CD4-positive, alpha-beta T cell treated with Interleukin-2 at 100 ng/mL for 4 hours (primary cell): ENCODE measurements at places on chromosomes 4 and X.

DNA sequence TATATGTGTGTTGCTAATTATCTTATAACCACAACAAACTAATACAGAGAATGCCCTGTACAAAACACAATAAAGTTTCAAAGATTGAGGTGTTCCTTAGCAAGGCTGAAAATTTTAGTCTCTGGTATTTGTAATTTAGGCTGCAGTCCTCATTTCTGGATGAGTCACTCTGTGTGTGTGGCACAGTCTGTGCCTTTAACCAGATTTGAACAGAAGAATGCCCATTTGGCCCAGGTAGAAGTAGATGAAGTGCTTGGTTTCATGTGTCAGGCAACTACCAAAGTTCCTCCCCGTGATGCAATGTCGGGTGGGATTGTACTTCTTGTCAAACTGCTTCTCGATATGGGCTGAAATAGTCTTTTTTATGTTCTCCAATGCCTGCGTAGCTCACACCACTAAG lies 91.6 kb upstream of the H2AZ1 start:
- no peak for DNase-seq

DNA sequence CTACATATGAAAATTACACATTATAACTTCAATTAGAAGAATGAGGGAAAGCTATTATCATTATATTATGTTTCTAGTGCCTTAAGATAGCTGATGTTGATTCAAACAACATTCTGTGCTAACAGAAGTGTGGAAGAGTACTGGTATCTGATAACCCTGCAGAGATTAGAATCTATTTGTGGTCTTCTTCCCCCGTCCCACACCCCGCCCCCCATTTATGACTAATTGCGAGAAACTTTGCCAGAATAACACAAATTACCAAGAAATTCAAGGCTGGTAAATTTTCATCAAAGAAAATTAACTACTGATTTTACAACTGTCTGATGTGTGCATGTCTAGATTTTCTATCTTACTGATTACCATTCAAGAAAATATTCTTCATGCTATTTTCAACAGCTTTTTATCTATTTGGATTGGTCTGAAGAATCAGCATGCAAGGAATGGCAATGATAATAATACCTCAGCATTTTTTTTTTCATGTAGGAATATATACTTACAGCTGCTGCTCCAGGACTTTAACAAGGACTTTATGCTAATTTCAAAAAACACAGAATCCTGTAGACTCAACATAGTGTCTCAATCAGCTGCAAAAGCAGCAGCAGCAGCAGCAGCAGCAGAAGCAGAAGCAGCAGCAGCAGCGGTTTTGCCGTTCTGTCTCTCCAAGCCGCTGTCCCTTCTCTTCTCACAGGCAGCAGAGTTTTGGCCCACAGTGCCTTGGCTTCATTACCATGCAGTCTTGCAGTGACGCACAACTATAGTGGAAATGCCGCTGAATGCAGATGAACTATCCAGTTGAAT lies 126.7 kb downstream of the FRYL start:
- peak; percentile 80 for DNase-seq

- DNase-seq = no peak
Observed at GRCh38 chr4:85929961-85930665, 429.7 kb downstream of the MAPK10 start.

DNA sequence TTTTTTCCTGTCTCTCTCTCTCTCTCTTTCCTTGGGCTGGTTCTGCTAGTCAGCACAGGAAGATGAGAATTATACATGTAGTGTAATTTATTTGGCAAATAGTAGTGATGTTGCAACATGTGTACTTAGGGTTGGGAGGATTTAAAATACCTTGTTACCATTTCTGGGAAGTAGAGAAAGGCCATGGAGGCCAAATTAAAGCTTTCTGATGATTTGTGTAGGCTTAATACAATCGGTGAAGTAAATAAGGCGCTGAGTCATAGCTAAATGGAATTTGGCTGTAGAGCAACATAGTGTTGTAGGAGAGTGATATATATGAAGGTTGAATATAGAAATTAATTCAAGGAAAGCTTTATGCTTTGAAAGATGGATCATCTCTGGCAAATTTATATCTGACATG lies 295.3 kb downstream of the GRID2 start:
- DNase-seq = no peak

DNA sequence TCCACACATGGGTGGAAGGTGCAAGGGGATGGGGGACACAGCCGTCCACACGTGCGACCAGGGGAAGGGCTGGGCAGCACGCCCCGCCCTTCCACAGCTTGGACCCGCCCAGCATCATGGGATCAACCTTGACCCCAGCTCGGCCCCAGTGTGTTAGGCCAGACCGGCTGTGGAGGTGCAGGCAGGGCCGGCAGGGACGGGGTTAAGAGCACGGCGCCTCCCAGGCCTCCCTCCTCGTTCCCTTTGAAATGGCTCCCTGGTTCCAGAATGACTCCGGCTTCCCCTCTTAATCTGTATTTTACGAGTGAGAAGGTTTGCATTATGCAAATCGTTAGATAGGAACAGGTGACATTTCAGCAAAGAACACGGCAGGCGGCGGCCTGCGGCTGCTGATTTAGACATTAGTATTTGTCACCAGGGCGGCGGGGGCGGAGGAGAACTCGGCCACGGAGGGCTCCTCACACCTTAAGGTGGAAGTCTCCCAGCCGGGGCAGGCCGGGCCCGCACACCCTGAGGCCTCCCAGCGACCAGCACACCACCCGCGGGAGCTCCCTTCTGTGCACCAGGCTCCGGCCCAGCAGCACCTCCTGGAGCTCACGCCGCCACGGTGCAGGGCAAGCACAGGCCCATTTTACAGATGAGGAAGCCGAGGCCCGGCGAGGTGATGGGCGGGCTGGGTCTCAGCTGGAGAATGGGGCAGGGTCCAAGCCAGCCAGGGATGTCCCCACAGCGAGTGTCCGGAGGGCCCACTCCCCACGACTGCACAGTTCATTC lies 116.1 kb downstream of the FAM53A start:
- DNase-seq = no peak

DNA sequence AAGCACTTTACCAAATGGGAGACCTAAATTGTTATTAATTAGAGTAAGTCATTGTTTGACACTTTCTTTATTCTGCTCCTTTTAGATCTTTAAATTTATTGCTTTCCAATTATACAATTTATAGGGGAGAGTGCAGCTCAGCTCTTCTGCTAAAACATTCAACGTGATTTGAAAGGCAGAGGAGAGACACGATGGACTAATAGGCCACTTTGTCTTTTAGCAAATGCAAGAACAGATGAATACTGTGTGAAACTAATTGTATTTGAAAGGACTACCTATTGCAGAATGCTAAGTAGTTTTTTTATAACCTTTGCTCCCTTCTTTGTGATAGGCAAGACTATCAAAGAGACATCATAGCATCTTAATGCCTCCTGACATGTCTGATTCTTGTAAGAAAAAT lies 320.4 kb upstream of the KLF3 start:
- no peak for DNase-seq

GRCh38 chr4:10023806-10024205 lies 2.5 kb upstream of the SLC2A9 start:
- no peak for DNase-seq

DNA sequence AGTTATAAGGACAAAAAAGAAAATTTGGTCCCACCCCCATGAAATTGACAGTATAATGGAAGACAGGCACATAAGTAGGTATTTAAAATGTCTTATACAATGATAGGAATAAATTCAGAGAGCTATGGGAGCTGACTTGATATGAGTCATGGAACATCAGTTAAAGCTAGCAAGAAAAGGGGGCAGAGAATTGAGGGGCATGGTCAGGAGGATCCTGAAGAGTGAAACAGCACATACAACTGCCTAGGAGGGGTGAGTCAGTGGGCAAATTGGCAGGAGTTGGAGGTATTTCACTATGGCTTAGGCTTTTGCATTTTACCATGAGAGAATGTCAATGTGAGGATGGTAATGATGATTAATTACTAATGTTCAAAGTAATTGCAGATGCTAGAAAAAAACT lies 95.4 kb upstream of the BANK1 start:
- no peak for DNase-seq

GRCh38 chr4:176256921-176257320 lies 12.1 kb downstream of the ASB5 start:
- DNase-seq = no peak

GRCh38 chr4:159540501-159540900 lies 437.6 kb downstream of the RAPGEF2 start:
- no peak for DNase-seq

DNA sequence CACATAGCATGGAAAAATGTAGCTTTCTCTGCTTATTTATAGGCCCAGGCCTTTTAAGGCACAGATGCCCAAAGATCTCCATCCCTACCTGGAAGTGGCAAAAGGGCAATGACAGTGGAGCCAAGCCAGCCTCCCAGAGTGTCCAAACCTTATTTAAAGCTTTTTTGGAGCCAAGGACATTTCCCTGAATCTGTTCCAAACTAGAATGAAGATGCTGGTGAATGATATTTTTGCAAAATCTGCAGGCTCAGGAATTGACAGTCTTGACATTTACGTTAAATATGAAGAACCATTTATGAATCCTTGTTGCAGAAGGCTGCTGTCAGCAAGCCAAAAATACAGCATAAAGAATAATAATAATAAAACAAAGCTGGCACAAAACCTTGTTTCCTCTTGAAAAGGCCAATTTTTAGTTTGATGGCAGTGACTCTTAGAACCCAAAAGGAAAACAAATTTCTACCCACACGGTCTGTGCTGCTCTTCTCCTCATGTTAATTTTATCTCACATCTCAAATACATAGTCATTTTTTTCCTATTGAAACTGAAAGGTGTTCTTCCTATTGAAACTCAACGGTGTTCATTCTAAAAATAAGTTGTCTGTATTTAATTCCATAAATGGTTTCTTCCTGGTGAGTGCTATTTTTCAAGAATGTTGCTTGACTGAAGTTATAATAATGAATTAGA lies 206.3 kb upstream of the TBL1X start:
- DNase-seq = no peak

DNA sequence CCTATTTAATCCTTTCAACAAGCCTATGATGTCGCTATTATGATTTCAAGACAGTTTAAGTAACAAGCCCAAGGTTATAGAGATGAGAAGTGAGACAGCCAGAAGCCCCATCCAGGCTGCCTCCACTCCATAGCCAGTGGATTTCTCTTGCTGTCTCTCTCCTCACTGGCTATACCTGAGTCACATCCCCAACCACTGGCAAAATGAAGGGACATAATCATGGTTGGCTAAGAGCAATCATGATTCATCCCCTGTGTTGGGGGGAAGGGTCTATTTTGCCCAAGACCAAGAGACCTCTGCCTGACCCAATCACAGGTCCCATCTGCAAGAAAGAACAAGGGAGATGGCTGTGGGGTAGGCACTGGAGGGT lies 334.9 kb upstream of the GATB start:
- DNase-seq = no peak

- no peak for DNase-seq
Observed at GRCh38 chr4:184856277-184856609, 30.5 kb upstream of the ACSL1 start.

DNA sequence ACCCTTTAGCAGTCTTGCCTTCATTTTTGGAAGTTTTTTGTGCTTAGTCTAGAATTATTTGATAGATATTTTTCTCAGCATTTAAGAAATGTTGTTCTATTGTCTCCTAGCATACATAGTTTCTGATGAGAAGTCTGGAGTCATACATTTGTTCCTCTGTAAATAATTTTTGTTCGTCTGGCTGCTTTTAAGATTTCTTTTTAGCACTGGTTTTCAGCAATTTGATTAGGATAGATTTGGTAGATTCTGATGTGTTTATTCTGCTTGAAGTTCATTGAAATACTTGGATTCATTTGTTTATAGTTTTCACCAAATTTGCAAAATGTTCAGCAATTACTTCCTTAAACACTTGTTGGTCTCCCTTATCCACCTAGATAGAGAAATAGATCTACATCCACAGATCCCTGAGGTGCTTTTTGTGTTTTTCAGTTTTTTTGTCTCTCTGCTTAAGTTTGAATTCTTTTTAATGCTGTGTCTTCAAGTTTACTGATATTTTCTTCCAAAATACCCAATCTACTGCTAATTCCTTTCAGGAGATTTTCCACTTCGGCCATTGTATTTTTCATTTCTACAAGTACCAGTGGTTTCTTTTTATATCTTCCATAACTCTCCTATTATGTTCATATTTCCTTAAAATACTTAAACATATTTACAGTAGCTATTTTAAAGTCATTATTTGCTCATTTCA lies 64.9 kb downstream of the ABLIM2 start:
- no peak for DNase-seq

DNA sequence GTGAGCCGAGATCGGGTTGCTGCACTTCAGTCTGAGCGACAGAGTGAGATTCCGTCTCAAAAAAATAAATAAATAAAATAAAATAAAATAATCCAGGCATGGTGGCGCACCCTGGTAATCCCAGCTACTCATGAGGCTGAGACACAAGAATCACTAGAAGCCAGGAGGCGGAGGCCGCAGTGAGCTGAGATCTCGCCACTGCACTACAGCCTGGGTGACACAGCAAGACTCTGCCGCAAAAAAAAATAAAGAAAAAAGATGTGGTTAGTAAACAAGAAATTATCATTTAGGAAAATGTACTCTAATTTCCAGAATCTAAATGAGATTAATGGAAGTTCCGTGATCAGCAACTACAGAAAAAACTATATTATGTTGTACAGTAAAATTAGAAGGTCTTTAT lies 14.5 kb upstream of the LRBA start:
- no peak for DNase-seq

GRCh38 chrX:124010157-124010556 lies 48.7 kb downstream of the STAG2 start:
- DNase-seq = peak; percentile 3
